ENCODE measurements at places on chromosomes 3 and 15.

- DNase-seq = no peak
These were observed 49.7 kb upstream of the GPD1L start for GRCh38 chr3:32056559-32057290.

GRCh38 chr15:79394231-79394630 is 37.9 kb upstream of the MINAR1 start:
- DNase-seq = no peak

DNA sequence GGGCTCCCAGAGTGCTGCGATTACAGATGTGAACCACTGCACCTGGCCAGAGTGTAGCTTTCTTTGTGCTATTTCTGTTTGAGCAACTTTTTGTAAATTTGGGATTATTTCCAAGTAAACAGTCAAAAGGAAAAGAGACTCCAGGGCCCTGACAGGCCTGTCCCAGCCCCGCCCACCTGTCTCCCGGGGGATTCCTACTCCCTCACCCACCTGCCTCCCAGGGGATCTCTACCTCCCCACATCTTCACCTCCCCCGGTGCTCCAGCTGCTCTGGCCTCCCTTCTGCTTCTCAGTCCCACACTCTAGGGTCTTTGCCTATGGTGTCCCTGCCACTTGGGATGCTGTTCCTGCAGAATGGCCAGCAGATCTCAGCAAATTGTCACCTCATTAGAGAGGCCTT is 7.0 kb downstream of the RHCG start:
- no peak for DNase-seq

DNA sequence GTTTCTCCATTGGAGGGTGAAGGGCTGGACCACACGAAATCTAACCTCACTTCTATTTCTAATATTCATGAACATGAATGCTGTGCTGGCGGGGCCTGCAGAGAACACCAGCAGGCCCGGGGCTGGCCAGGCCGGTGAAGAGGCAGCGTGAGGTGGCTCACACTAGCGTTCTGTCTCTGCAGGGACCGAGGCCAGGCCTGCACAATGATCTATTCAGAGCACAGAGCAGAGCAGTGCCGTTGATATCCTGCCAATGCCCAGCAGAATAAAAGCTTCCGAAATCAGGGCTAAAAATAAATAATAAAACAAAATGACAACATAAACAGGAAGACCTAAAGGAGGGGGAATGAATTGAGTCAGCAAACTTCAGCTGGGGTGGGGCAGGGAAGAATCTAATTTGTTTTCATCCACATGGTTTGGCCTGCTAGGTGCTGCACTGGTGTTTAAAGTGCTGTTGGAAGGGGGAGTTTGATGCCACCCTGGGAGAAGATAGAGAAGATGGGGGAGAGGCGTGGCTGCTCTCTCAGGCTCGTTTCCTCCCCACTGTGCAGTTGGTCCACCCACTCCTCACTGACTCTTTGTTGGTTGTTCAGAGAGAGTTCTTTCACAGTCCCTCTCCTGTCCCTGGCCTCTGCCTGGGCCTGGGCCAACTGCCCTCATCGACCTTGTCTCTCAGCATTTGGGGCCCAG is 837.1 kb downstream of the AGBL1 start:
- no peak for DNase-seq

- DNase-seq = no peak
These were observed 162.2 kb downstream of the ITPR1 start for GRCh38 chr3:4655145-4656045.

DNA sequence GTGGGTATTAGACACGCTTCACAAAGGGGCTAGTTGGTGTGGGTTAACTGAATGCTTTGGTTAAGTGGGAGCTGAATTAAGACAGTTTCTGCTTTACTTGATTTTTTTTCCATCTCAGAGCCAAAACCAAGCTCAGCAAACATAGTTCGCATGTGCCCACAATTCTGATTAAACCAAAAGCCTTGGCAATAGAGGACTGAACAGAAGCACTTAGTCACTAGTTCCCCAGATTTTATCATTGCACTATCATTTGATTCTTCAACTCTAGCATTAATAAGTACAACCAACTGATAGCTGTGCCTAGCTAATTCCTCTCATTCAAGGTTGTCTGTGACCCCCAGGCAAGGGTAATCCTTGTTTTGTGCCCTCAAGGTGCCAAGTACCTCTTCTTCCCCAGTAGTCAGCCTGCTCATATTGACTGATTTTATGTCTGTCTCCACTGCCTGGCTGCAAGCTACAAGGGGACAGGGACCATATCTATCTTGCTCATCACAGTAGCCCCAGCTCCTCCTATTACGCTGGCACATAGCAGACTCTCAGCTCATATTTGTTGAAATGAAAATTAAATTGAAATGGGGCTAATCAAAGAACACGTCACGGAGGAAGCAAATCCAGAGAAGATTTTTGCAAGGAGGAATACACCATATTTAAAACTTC is 9.9 kb upstream of the ARHGEF3 start:
- DNase-seq = no peak

DNA sequence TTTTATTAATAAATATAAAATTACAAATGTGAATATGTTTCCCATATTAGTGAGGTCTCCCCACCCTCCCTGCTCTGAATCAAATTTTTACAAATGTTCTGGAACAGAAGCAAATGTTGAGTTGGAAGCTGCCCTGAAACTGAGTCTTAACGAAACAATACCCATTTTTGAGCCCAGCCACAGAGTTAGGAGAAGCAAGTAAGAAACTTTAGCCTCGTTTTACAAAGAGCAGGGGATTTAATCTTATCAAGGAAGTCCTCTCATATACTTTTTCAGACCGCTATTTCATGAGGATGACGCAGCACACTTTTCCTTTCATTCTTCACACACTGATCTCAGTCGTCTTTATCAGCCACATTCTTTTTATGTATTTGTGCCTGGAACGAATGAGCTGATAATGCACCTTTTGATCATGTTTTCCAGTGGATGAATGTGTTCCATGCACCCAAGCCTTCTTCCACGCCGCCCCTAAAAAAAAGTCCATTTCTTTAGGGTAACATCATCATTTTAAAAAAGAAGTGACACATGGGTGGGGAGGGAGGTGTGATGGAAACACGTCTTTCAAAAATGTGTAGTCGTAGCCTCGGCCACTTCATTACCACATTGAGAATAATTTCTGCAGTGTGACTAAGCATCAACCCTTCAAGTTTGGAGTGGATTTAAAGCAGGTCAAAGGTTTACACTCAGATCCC is 48.1 kb downstream of the SETMAR start:
- DNase-seq = no peak

DNA sequence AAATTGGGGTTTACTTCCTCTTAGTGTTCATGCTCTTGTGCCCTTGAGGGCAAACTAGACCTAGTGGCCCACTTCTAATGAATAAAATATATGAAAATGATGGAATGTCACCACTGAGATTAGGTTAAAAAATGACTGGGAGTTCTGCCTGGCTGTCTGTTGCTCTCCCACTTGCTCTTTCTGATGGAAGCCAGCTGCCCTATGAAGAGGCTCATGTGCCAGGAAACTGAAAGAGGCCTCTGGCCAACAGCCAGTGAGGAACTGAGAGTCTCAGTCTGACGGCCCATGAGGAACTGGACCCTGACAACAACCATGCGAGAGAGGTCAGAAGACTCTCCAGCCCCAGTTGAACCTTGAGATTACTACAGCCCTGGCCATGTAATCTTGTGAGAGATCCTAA is 107.1 kb upstream of the FHIT start:
- DNase-seq = no peak

GRCh38 chr3:117117188-117117936 is 407.8 kb downstream of the TUSC7 start:
- DNase-seq = no peak

DNA sequence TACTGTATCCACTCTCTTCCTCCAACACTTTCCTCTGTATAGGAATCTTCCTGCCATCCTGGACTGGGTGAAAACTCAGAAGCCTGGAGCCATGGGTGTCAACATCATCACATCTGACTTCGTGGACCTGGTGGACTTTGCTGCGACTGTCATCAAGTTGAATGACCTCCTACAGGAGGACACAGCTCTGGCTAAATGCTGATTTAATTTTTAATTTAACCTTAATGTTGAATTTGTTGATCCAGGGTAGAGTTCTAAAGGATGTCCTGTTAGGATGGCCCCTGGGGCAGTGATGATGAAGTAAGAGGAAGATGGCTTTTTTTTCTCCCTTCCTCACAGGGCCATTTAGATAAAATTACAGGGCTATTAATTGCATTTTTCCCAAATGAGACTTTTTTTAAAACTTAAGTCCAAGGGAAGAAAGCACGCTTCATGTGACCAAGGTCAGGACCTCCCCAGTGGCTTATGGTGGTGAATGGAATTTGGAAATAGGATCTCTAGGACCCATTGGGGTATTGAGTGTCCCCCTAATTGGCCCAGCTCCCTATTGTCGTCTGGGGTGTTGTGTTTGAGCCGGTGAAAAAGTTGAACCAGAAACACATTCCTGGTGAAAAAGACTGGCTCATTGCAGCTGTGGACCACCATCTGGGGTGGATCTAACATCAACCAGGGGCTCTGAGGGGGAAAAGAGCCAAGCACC is 125.7 kb upstream of the ZBED2 start:
- DNase-seq = no peak

- DNase-seq = no peak
These were observed 183.6 kb downstream of the ATP10A start for GRCh38 chr15:25679492-25679891.

- DNase-seq = no peak
These were observed 639.7 kb upstream of the NR2F2 start for GRCh38 chr15:95690631-95691340.

- DNase-seq = no peak
These were observed 143.2 kb upstream of the PLXND1 start for GRCh38 chr3:129749692-129750091.

DNA sequence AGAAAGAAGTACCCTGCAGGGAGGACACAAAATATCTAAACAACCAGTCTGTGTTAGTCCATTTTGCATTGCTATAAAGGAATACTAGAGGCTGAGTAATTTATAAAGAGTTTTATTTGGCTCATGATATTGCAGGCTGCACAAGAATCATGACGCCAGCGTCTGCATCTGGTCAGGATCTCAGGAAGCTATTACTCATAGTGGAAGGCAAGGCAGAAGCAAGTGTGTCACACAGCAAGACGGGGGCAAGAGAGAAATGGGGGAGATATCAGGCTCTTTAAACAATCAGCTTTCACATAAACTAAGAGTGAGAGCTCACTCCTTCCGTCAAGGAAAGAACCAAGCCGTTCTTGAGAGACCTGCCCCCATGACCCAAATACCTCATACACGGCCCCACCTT is 614.8 kb downstream of the ZIC1 start:
- DNase-seq = no peak

DNA sequence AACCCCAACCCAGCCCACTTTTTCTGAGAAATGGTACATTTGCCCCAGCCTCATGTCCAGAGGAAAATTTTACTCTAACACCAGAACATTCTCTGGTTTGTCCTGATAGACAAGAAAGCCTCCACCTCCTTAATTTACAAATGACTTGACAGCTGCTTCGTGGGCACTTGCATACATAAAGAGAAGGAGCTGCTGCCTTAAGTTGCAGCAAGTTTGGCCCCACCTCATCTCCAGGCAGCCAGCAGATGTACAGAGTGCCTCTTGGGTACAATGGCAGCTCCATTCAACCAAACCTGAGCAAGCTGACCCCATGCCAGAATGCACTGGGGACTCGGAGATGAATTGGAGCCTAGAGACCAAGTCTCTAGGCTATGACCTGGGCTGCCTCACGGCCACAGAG is 6.2 kb upstream of the H1-8 start:
- DNase-seq = no peak

DNA sequence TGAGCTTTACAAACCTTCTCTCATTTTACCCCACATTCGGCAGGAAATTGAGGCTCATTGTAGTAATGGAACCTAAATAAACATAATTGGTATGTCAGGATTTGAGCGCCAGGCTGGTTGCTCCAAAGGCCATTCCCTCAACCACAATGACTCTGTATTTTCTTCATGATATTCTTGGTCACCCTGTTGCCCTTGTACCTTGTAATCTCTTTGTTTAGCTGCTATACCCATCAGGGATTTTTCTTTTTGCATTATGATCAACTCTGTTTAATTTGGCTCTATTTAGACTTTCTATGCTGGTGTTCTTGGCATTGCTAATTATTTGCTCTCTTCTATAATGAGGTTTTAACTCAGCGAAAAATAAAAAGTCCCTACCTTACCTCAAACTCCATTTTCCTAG is 29.8 kb downstream of the DUOX2 start:
- no peak for DNase-seq

DNA sequence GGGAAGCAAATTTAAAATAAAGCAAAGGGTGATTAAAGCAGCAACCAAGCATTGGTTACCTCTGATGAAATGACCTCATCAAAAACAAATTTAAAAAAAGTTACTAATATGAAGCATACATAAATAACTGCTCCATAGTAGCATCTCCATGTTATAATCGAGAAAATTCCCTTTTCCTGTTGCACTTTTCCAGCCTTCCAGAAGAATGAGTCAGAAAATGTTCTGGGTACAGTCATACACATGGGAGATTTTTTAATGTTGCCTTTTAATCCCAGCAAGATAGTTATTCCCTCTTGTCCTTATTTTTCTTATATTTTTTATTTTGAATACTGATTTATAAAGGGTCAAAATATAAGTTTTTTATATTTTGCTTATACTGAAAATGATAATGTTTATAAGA is 2.6 kb upstream of the TMCO5A start:
- DNase-seq = no peak

DNA sequence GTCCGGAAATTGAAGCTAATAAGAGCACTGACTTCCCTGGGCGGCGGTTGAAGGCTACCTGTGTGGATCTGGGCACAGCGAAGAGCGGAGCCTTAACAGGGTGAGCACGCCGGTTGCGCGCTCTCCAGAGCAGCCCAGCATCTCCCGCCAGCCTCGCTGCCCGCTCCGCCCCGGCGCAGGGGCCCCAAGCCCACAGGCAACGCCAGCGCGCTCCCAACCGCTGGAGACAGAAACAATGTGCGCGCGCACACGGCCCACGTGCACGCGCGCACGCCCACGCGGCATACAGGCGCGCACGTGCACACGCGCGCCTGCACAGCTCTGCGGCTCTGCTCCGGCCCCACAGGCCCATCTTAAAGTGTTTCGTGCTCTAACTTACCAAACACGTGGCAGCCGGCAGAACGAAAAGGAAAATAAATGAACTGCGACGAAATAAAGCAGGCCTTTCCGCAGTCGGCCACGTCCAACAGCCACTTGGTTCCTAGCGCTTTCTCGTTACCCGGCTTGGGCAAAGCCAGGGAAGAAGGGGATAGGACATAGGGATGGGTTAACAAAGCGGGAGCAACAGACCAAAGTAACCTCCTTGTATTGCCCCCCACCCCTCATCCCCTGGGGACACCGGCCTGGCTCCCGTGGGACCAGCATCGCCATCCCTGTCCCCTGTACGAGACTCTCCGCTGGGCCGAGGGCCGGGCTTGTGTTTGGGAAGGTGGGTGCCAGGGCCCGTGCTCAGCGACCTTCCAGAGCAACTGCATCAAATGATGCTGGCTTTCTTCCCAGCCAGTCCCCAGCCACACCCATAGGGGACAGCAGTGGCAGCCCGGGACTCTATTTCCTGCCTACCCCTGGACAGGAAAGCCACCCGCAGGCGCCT is 203.7 kb downstream of the ABHD5 start:
- DNase-seq = no peak

- DNase-seq = no peak
These were observed 77.5 kb downstream of the RPN1 start for GRCh38 chr3:128573160-128573559.

GRCh38 chr15:76533060-76533820 is 196.7 kb downstream of the ISL2 start:
- no peak for DNase-seq

GRCh38 chr15:69034352-69034751 is 19.9 kb downstream of the NOX5 start:
- DNase-seq = no peak

GRCh38 chr3:185912512-185912911 is 25.3 kb downstream of the TRA2B start:
- DNase-seq = no peak

- no peak for DNase-seq
These were observed 365.1 kb upstream of the PLSCR5 start for GRCh38 chr3:146970236-146970635.

GRCh38 chr3:111299192-111299615 is 227.6 kb downstream of the NECTIN3 start:
- no peak for DNase-seq

Data from stimulated activated CD8-positive, alpha-beta memory T cell treated with anti-CD3 and anti-CD28 coated beads, Interleukin-2, amount 100 ng/mL, for 1 hour (primary cell).